ENCODE measurements at places on chromosomes 3 and 15. TPM values are rescaled to one million over a fixed set of nuclear protein-coding genes. Genes with fewer than 3 reads are reported as not detected.

PGBD4 gene
- total RNA-seq, result 1.7 TPM

DHX36 gene
- total RNA-seq, result 84.7 TPM

TMIE gene
- 0.33 TPM for total RNA-seq

HRG gene
- total RNA-seq, result not detected

HTR3E gene
- not detected for total RNA-seq

ZKSCAN7 gene
- 4.2 TPM for total RNA-seq

SH3BP5 gene
- total RNA-seq, result 26.2 TPM

WNT5A gene
- total RNA-seq, result 15.1 TPM

LSMEM2 gene
- not detected for total RNA-seq

GPX1 gene
- 154 TPM for total RNA-seq

ZNF385D gene
- total RNA-seq, result 8.1 TPM

ANKRD63 gene
- not detected for total RNA-seq

- no peak for DNase-seq
- no peak overlapping the region for H3K27ac ChIP-seq
- no peaks in the 10 kb centered on the region for H3K27me3 ChIP-seq
- H3K36me3 ChIP-seq, result no peaks in the 10 kb centered on the region
- no peaks in the 10 kb centered on the region for H3K4me1 ChIP-seq
These were observed 148.0 kb downstream of the TPRA1 start for GRCh38 chr3:127442506-127442905.

DNA sequence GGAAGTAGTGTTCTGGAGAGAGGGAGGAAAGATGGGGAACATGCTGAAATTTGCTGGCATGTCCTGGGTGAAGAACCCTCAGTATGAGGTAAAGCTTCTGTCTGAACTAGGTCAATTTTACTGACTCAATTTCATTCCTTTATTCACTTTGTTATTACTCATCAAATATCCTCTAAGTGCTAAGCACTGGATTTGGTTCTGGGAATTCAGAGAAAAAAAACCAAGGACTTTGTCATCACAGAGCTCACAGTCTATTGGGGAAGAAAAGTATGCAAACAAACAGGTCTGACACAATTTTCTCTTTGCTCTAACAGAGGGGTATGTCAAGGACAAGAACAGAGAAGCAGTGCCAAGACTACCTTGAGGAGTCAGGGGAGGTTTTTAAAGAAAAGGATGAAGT lies 68.0 kb downstream of the TFG start:
- peaks cover 62% of the 10 kb centered on the region for H3K36me3 ChIP-seq
- no peak overlapping the region for H3K4me3 ChIP-seq
- no peaks in the 10 kb centered on the region for H3K27me3 ChIP-seq
- no peak for DNase-seq
- peaks cover 2% of the 10 kb centered on the region for H3K4me1 ChIP-seq

- no peak for DNase-seq
- H3K4me3 ChIP-seq, result no peak overlapping the region
- H3K27me3 ChIP-seq, result no peaks in the 10 kb centered on the region
- no peaks in the 10 kb centered on the region for H3K36me3 ChIP-seq
These were observed 16.9 kb upstream of the CLDN1 start for GRCh38 chr3:190339130-190339529.

GRCh38 chr3:35785234-35785888 lies 146.0 kb downstream of the ARPP21 start:
- H3K27me3 ChIP-seq, result no peaks in the 10 kb centered on the region
- DNase-seq, result no peak
- H3K36me3 ChIP-seq, result no peaks in the 10 kb centered on the region
- no peak overlapping the region for H3K4me3 ChIP-seq

- DNase-seq, result no peak
- H3K4me3 ChIP-seq, result no peak overlapping the region
- H3K4me1 ChIP-seq, result peaks cover 31% of the 10 kb centered on the region
- no peaks in the 10 kb centered on the region for H3K27me3 ChIP-seq
These were observed 3.8 kb upstream of the KLHL40 start for GRCh38 chr3:42681361-42682038.

GRCh38 chr3:193702967-193703366 lies 110.0 kb downstream of the OPA1 start:
- H3K4me1 ChIP-seq, result no peaks in the 10 kb centered on the region
- DNase-seq, result no peak
- H3K36me3 ChIP-seq, result no peaks in the 10 kb centered on the region
- no peaks in the 10 kb centered on the region for H3K27me3 ChIP-seq
- H3K4me3 ChIP-seq, result no peak overlapping the region
- no peak overlapping the region for H3K27ac ChIP-seq

DNA sequence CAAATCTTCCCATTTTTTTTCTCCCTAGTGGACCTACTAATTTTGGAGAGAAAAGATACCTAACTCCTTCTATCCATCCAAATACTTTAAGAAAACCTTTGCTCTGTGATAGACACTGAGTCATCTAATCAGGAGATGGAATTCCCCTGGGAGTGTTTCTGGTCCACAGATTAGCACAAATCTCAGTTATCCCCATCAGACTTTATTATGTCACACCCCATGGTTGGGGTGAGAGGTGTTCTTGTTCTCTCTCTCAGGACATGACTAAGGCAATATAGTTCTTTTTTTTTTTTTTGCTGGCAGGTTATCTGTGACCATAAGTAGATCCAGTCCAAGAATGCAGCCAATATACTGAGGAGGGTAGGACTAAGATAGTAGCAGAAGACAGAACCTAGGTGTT lies 15.8 kb downstream of the SLC9A9 start:
- no peak overlapping the region for H3K4me3 ChIP-seq
- DNase-seq, result no peak
- peaks cover 11% of the 10 kb centered on the region for H3K4me1 ChIP-seq
- no peaks in the 10 kb centered on the region for H3K27me3 ChIP-seq

DNA sequence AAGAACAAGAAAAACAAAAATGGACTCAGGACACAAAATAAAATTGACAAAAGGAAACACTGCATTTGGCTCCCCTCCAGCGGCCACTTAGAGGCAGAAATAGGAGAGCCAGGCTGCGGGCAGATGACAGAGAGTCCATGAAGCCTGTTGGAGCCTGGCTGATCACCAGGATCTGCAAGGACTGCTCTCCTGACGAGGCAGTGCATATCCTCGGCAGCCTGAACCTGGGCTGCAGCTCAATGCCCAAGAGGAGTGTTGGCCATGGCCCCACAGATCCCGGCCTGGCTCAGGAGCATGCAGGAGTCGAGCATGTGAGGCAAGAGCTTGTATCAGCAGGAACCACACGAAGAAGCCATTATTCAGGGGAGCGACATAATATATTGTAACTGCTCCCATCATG lies 199.8 kb downstream of the STT3B start:
- DNase-seq, result no peak
- H3K4me3 ChIP-seq, result no peak overlapping the region
- no peak overlapping the region for H3K27ac ChIP-seq
- no peaks in the 10 kb centered on the region for H3K27me3 ChIP-seq
- peaks cover 12% of the 10 kb centered on the region for H3K4me1 ChIP-seq

- H3K4me3 ChIP-seq, result no peak overlapping the region
- no peaks in the 10 kb centered on the region for H3K36me3 ChIP-seq
- no peak for DNase-seq
These were observed 11.2 kb upstream of the ALAS1 start for GRCh38 chr3:52186729-52187128.

DNA sequence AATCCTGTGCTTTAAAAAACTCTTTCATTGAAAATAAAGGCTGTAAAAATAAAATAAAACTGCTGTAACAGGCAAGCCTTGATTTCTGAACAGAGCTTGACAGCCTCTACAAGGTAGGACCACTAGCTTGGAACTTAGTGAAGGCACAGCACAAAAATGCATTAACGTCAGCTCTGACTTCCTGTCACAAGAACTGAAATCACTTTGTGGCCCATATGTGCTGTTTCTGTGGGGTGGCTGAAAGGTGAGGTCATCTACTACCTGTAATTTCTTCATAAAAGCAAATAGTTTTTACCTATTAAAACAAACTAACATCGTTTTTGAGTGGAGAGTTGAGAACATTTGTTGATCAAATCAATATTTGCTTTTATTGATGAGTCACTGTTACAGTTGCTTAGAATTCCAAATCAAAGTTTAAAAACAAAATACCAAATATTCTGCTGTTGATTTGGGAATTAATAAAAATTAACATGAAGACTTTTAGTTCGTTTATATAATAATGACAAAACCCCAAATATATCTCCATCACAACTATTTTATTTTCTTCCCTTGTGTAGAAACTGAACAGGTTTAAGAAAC lies 1034.1 kb downstream of the MCTP2 start:
- no peak overlapping the region for H3K4me3 ChIP-seq
- peaks cover 49% of the 10 kb centered on the region for H3K4me1 ChIP-seq
- H3K27ac ChIP-seq, result peak overlapping the region; percentile 73
- no peak for DNase-seq
- no peaks in the 10 kb centered on the region for H3K36me3 ChIP-seq
- H3K27me3 ChIP-seq, result no peaks in the 10 kb centered on the region

- H3K27ac ChIP-seq, result peak overlapping the region; percentile 90
- no peaks in the 10 kb centered on the region for H3K27me3 ChIP-seq
- peak overlapping the region; percentile 8 for H3K4me3 ChIP-seq
These were observed 2.3 kb downstream of the INKA1 start for GRCh38 chr3:49805367-49805782.

All from esophagus muscularis mucosa (tissue), 4 donors.